Astrocyte of the spinal cord (primary cell): ENCODE measurements at places on chromosomes 1 and 21.

GRCh38 chr1:167412072-167412471 lies 106.3 kb downstream of the CD247 start:
- DNase-seq, result no peak

- DNase-seq, result no peak
These were observed 157.0 kb upstream of the ZNHIT6 start for GRCh38 chr1:85865213-85865612.

DNA sequence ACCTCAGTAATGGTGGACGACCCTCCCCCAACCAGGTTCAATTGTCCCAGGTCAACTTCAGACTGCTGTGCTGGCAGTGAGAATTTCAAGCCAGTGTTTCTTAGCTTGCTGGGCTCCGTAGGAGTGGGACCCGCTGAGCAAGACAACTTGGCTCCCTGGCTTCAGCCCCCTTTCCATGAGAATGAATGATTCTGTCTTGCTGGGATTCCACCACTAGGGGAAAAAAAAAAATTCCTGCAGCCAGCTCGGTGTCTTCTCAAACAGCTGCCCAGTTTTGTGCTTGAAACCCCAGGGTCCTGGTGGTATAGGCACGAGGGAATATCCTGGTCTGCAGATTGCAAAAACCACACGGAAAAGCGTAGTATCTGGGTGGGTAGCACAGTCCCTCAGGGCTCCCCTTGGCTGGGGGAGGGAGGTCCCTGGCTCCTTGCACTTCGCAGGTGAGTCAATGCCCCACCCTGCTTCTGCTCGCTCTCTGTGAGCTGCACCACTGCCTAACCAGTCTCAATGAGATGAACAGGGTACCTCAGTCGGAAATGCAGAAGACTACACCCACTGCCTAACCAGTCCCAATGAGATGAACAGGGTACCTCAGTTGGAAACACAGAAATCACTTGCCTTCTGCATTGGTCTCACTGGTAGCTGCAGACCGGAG lies 41.5 kb downstream of the GBP6 start:
- no peak for DNase-seq

DNA sequence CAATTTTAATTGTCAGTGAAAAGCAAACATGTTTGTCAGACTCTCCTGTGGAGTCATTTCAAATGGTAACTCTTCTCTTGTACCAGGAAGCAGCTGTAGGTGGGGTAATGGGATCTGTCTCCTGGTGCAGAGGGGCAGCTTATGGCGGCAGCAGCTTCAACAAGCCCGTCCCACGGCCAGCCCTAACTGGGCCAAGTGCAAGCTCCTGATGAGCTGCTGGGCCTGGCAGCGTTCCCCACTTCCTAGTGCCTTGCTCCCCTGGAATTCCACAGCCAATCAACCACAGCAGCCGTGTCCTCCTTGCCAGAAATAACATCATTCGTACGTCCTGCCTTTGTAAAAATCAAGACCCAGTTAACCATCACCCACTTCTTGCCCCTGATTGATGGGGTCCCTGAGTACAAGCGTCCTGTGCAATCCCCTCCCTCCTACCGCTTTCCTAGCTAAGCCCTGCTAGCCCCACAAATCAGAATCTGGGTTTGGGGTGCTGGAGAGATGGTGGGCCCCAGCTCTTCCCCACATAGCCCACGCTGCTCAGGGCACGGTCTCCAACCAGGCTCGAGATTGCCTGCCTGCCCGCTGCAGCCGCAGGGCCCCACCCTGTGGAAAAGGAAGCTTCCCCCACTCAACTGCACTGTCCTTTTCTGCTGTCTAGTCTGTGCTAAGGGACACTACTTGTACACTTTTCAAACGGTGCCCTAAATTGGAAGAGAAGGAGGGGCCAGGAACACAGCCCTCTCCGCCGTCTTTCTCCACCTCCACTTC lies 61.2 kb downstream of the TOR1AIP2 start:
- peak; percentile 45 for DNase-seq

DNA sequence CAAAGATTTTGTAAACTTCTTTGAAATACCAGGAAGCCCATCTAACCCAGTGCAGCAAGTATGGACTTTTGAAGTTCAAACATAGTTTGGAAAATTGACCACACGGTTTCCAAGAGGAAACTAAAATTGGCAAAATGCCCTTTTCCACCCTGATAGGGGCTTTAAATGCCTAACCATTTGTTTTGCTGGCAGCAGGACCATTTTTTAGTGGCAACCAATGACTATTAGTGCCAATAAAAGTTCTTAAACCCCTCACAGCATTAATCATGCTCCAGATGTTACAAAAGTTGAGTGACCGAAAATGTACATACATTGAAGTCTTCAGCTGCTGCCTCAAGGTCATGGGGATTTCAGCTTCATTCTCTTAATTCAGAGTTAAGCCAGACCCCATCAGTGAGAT lies 46.4 kb upstream of the ENAH start:
- DNase-seq, result peak; percentile 17

GRCh38 chr1:160971618-160972056 lies 17.0 kb upstream of the ITLN2 start:
- DNase-seq, result no peak

DNA sequence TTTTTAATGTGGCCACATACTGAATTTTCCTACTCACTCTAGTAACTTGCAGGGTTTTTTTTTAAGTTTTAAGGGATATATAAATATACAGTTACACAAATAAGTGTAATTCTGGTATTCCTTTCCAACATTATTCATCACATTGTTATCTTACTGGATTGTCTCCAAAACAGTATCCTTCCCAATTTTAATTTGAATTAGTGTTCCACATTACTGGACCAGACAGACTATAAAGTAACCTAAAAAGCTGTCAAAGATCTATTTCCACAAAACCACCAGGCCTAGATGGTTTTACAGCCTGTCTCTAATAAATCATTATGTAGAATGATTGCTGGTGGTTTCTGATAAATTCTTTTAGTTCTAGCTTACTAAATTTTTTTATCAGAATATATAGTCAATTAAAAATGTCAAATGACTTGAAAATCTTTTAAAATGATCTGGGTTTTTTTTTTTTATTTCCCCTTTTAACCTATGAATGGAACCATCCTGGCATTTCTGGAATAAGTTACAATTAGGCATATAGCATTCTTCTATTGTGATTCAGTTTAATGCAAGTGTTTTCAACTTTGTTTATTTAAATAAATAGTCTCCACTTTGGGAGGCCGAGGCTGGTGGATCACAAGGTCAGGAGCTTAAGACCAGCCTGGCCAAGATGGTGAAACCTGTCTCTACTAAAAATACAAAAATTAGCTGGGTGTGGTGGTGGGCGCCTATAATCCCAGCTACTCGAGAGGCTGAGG lies 59.3 kb downstream of the PACC1 start:
- no peak for DNase-seq

DNA sequence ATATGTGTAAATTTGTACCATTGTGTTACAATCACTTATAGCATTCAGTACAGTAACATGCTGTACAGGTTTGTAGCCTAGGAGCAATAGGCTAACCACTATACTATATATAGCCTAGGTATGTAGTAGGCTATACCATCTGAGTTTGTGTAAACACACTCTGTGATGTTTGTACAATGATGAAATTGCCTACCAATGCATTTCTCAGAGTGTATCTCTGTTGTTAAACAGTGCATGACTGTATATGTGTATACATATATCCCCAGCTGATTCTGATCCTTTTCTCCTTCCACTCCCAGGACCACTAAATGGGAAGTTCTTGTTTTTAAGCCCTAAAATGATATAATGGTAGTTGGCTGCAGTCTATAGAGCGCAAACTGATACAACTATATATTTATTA lies 7.8 kb downstream of the GNPAT start:
- no peak for DNase-seq

DNA sequence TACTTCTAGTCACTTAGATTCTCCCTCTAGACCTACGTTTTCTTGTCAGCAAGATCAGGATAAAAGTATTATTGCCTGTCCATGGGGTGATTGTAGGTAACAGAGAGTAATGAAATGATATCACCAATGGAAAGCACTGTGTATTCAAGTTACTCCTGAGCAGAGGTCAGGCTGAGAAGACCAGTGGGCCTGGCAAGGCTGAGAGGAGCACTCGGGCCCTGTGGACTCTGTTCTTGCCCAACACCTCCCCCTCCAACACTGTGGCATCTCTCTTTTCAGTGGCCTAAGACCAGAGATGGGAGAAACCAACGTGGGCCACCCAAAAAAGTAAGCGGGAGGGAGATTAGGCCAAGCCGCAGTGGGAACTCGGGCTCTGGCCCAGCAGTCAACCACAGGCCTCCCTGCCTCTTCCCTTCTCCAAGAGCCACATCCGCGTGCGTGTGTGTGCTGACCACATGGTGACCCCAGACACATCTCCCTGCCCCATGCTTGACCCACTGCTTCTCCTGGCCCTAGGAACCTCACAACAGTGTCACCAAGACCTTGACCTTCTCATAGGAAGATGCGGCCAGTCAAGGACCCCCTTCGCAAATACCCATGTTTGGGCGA lies 12.3 kb downstream of the RORC start:
- no peak for DNase-seq

DNA sequence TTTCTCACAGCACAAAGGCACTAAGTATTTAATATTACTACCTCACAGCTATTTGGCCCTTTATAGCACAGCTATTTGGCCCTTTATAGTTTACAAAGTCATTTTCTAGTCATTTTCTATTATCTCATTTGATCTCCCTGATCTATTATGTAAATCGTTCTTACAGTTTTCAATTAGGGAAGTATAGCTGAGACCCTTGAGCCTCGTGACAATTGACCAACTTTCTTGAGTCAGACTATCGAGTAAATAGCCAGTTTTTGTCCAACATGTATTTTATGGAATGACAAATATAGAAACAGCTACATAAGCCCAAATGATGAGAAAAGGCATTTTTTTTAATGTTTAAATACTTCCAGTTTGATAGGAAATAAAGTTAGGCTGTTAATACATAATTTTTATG lies 7.0 kb upstream of the ANGPTL1 start:
- DNase-seq, result no peak

DNA sequence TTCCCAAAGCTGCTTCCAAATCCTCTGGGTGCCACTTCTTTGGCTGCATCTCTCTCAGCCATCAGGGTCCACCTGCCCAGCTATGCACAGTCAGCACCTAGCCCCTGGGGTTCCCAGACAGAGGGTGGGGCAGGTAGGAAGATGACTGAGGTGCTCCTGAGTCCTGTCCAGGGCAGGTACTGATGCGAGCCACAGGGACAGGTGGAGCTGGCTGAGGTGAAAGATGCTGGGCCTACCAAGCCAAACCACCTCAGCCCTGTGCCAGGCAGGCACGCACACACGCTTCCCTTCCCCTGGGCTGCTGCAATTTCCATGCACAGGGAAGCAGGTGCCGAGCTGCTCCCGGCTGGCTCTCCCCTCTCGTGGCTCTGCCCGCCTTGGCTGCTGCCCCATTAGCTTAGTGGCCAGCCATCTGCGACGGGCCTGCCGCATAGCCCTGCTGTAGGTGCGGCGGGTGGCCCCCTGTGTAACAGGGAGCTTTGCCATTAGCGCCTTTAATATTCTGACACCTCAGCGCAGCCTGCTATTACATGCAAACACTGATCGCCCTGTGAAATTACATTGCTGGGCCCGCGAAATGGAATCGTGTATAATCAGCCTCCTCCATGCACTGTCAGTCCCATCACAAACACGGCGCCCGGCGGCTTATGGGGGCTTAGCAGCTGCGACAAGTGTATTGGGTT lies 38.9 kb downstream of the DMAP1 start:
- no peak for DNase-seq

DNA sequence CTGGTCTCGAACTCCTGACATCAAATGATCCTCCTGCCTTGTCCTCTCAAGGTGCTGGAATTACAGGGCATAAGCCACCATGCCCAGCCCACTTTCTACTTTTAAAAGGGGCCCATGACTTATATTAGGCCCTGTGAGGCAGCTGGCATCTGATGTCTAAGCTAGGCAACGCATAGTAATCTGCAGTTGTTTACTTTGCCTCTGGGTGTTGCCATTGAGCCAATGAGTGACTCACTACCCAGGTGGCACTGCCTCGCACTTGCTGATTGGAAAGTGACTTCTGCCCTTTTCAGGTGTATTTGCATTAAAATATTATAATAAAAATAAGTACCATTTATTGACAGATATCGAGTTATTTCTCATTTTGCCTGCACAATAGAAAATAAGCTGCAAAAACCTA lies 84.9 kb downstream of the KIF14 start:
- no peak for DNase-seq

DNA sequence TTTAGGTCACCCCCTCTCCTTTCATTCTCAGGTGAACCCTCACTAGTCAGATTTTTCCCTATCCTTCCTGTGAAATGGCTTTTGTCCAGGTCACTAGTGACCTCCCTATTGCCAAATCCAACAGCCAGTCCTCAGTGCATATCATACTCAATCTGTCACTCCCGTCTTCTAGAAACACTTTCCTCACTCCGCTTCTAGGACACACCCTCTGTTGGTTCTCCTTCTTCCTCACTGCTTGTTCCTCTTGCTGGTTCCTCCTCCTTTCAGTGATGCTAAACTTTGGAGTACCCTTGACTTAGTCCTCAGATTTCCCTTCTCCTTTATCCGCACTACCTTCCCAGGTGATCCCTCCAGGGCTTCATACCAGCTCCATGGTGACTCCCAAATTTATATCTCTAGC lies 94.3 kb downstream of the RNF220 start:
- DNase-seq, result no peak

DNA sequence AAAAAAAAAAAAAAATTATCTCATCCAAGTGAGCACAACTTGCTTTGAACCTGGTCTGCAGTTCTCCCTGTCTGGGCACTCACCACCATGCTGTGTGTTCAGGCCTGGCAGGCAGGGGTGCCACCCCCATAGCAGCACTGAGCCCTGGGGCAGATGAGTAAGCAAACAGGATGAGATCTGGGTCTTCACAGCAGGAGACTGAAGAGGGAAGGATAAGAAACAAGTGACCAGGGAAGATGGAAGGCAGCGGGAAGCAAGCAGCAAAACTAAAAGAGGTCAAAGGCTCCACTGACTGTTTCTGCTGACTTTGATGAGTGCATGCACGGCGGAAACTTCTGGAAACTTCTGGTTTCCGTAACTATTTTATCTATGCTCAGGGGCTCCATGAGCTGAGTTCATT lies 133.5 kb upstream of the SOD1 start:
- peak; percentile 57 for DNase-seq

GRCh38 chr21:38440746-38441145 lies 57.5 kb downstream of the ERG start:
- peak; percentile 91 for DNase-seq

DNA sequence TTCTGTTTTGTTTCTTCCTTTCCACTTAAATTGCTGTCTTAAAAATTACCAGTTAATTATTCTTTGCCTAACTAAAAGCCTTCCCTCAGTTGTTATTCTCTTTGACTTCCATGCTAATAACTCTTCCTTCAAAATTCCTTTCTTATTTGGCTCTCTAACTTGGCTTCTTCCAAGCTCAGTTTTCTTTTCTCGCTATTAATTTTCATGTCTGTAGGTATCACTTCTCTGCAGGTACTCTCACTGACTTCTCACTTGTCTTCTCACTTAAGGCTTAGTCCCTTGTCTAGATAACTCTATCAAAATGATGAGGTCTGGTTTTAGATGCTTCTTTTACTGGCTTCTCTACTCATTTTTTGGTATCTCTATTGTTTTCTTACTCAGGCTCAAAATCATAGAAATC lies 10.1 kb downstream of the CDC7 start:
- DNase-seq, result no peak
